ENCODE measurements at places on chromosomes 5 and 9.

DNA sequence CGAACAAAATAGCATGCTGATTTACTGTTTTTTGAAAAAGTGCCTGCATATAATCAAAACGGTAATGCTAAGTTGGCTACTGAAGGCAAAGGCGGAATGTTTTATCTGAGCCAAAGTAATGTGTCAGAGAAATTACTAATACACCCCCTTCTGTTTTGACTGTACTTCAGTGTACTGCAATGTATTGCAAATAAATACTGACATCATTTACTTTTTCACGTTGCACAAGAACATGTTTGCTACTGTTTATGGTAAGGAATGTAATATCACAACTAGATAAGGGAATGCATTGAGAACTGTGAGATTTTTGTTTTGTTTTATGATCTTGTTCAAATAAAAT lies 813 bp upstream of the AGTPBP1 start:
- DNase-seq, result no peak

GRCh38 chr5:95861864-95862561 lies 39.5 kb upstream of the GLRX start:
- DNase-seq, result no peak

DNA sequence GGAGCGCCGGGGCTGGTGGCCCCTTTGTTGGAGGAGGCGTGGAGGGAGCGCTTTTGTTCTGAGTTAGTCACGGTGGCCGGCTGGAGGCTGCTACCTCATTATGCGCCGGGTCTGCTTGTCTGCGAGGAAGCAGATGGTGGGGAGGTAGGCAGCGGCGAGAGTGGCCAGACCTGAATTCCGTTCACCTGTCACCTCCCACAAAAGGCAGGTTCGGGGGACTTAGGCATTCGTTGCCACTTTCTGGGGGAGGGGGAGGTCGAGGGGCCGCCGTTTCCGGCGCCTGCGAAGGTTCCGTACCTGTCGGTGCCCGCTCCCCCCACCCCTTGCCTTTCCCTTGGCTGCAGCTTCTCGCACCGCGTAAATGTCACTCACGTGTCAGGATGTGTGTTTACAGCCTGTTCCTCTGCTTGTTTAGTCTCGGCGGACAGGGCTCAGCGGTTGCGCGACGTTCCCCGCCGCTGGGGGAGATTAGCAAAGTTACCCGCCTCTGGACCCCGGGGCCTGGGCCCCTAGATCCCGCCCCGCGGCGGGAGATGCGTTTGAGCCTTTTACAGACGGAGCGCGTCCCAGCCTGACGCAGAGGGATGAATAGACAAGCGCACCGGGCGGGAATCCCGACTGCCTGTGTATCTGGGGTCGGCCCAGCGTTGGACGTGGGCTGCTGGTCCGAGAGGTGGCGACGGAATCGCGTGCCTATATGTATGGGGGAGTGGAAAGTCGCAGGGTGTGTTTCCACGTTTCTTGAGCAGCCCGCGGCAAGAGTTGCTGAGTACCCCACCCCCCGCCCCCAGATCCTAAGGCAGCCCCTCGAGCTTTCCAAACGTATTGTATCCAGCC lies 2.7 kb upstream of the LHX2 start:
- DNase-seq, result no peak

DNA sequence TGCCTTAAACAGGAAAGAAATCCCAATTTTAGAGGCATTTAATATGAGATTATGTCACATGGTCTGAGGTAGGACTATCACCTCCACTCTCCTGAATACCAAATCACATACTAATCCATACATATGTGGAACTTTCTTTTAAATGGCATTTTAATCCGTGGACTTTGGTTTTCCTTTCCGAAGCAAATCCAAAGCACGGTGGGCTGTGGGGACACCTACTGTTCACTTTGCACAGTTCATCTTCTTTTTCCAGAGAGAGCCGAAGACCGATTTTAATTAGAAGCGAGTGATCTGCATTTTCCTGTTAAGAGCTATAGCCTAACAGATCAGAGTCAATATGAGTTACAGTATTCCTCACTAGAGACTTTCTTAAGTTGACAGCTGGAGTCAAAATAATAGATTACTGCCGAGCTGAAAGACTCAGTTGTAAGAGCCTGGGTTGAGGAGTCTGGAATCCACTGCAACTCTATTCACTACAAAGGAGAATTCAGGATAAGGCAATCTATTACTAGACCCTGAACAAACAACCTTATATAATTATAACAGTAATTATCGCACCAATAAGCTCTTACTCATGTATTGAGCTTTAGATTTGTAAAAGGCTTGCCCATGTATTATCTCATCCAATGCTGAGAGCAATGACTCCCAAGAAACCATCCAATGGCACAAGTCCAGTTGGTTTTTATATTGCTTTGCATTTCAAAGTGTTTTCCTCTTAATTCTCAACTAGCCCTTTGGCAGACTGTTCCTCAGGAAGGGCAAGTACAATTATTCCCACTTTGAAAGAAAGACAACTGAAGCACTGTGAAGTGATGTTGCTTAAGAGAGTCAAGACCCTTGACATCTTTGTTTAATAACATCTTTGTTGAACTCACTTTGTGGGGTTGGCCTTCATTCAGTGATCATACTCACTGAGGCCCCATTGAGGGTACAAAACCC lies 144.7 kb downstream of the TRPM6 start:
- DNase-seq, result no peak

- DNase-seq, result peak; percentile 38
Observed at GRCh38 chr9:76459694-76460635, 983 bp downstream of the GCNT1 start.

- DNase-seq, result peak; percentile 20
Observed at GRCh38 chr9:93112116-93112863, 16.3 kb downstream of the CARD19 start.

GRCh38 chr9:133605856-133606707 lies 3.1 kb downstream of the FAM163B start:
- no peak for DNase-seq

DNA sequence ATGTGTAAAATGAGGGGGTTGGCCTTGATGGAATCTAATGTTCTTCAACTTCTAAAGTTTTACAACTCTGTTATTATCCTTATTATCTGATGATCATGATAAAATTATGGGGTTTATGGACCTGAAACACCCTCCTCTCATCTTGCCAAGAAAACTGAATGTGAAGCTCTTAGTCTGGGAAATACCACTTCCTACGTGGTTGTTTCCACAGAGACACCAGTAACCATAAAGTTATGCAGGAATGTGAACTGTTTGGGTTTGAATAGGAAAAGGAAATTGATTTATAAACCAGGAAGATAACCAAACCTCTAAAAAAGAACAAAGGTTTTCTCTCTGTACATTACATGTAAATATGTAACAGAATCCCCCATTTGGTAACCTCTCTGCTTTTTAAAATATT lies 28.3 kb upstream of the RAI14 start:
- no peak for DNase-seq

GRCh38 chr9:88852794-88853193 lies 138.5 kb upstream of the S1PR3 start:
- no peak for DNase-seq

- DNase-seq, result no peak
Observed at GRCh38 chr9:80134487-80134886, 562.7 kb downstream of the TLE4 start.

GRCh38 chr9:114945616-114946412 lies 15.4 kb upstream of the TNFSF8 start:
- no peak for DNase-seq

DNA sequence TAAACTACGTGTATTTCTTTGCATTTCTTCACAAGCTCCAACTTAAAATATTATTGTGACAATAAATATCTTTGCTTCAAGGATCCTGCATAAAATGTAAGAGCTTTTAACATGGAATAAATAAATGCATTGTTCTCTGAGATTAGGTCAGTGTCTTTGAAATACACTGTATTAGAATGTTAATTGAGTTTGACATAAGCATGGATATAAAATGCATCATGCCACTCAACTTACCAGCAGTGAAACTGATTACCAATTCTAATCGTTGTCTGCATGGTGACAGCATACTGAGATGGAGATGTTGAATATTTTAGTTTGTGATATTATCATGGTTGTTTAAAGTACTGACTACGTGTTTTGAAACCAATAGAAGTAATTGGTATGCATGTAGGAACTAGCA lies 555.3 kb upstream of the ZNF608 start:
- DNase-seq, result no peak

DNA sequence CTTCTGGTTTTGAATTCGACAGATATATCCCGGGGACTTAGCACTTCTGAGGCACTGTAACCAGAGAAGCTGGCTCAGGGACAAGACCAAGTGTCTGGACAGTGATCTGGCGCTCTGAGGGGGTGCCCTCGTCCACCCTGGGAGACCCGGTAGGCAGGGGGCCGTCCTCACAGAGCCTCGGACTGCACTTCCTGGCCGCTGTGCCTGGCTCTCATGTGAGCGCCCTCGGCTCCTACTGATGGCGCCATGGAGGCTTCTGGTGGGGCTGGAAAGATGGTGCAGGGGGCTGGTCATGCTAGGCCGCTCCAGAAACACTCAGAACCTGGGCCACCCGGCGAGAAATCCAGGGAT lies 18.8 kb upstream of the SLC6A3 start:
- peak; percentile 14 for DNase-seq

DNA sequence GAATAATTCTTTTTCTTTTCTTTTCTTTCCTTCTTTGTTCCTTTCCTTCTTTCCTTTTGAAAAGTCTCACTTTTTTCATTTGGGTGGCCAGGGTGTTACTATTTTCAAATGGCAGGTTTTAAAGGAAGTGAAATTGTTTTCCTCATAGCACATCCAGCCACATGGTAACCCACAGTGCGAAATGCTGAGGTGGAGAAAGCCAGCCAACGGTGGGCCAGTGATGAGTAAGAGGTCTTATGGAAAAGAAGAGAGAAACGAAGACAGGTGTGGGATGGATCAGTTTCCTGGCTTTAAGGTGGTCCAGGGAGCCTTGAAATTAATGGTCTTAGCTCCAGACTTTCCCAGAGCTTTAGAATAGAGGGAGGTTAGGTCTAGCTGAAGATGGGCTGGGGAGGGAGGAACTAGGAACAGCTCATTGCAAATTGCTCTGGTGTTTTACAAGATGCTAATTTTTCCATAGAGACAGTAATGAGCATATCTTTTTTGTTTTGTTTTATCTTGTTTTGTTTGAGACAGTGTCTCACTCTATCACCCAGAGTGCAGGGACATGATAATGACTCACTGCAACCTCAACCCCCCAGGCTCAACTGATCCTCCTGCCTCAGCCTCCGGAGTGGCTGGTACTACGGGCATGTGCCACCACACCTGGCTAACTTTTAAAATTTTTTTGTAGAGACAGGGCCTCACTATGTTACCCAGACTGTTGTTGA lies 17.8 kb downstream of the ITK start:
- DNase-seq, result no peak

- peak; percentile 80 for DNase-seq
Observed at GRCh38 chr9:133956520-133957076, 35.5 kb downstream of the VAV2 start.

DNA sequence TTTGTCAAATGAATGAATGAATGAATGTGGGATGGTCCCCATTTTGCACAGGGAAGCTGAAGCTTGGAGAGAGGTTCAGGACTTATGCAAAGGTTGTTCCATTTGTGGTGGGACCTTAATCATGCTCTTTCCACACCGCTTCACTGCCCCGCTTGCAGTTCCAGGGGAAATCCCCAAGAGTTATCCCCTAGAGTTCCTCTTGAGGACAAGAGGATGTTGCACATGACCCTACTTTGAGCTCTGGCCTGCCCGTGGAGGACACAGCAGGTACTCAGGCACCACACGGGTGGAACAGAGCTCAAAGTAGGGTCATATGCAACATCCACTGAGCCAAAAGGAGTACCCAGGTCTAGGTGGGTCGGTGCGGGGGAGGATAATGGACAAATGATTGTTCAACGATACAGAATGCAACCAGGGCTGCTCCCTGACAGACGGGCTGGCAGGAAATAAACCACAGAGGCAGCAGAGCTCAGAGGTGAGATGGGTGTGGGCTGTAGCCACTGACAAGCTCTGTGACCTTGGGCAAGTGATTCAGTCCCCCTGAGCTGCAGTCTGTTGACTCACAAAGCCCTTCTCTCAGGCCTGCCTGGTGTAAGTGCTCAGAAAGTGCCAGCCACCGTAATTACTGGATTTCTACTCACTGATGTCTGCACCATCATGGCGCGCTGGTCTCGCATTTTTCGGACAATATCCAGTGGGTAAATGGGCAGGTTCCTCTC lies 60.3 kb upstream of the EPB41L4B start:
- no peak for DNase-seq

DNA sequence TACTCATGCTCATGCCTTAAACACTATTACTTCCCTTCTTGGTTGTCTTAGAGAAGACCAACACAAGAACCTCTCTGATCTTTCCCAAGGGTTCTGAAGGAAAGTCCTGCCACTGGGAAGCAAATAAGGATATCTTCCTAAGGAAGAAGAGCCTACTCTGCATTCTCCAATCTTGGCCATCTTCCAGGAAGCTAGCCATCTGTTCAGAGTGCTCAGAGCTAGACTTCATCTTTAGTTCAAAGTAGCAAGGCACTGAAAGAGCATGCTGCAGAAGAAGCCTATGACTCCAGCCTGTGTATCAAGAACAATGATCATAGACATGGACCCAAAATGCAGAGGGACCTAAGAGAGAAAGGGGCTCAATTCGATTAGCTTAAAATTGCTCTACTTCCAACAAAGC lies 114.7 kb downstream of the KIAA0825 start:
- DNase-seq, result no peak

- no peak for DNase-seq
Observed at GRCh38 chr5:151006704-151007334, 13.6 kb upstream of the GPX3 start.

- DNase-seq, result no peak
Observed at GRCh38 chr5:156164306-156164705, 162.7 kb upstream of the SGCD start.

DNA sequence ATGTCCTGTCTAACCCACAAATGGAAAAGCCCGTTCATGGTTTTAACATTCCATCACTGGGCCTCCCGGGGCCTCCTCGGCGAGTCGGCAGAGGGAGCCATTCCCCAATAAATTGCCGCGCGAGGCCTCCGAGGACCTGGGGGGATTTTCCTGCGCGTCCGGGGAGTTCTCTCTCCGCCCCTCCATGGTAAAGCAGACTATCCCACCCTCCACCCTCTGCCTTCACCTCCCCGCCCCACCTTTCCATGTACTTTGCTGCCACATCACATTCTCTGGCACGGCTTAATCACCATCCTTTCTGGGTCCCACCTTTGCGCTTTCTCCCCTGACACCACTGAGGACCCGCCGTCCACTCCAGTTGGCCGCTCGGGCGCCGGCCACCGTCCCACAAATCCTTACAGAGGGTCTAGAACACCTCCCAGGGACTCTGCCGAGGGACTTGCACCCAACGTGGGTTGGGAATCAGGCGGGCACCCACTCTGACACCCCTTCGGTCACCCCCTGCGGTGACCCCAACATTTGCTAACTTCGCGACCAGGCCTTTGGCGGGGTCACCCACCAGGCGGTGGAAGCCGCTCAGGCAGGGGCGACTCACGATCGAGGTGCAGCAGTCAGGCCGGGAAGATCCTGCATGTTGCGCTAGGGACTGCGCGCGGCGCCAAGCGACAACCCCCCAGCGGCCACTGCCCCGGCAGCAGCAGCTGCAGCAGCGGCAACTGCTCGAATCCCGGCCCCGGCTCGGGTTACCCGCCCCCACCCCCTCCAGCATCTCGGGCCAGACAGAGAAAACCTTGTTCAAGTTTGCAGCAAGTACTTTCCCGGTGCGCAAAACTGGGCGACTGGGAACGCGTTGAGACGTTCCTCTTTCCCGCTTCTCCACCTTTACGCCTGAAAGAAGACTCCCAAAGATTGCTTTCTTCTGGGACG lies at the start of gene MEGF10:
MEGF10 (plus strand) TSS at position 778 of the 927 bp plus-strand sequence. CDS start 40,513 bp downstream, outside the sequence.
- DNase-seq, result peak; percentile 90

Data from femur (tissue), 1 donor.